GM23338 (cell line): ENCODE measurements at places on chromosomes 16 and 17.
A peak's percentile ranks its signal among the peaks of the same experiment; 100 is the strongest.

- no peak for DNase-seq
Measured at GRCh38 chr16:2208308-2208707, 2.4 kb downstream of the BRICD5 start.

DNA sequence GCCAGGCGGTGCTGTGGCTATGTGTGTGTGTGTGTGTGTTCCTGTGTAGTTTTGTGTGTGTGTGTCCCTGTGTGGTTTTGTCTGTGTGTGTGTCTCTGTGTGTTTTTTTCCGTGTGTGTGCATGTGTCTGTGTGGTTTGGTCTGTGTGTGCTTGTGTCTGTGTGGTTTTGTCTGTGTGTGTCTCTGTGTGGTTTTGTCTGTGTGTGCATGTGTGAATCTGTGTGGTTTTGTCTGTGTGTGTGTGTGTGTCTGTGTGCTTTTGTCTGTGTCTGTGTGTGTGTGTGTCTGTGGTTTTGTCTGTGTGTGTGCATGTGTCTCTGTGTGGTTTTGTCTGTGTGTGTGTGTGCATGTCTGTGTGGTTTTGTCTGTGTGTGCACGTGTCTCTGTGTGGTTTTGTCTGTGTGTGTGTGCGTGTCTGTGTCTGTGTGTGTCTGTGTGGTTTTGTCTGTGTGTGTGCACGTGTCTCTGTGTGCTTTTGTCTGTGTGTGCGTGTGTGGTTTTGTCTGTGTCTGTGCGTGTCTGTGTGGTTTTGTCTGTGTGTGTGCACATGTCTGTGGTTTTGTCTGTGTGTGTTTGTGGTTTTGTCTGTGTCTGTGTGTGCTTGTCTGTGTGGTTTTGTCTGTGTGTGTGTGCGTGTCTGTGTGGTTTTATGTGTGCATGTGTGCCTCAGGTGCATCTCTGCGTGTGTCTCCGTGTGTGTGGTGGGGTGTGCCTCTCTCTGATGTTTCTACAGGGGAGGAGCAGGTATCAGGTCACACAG lies 62.3 kb downstream of the ZDHHC7 start:
- DNase-seq = no peak

DNA sequence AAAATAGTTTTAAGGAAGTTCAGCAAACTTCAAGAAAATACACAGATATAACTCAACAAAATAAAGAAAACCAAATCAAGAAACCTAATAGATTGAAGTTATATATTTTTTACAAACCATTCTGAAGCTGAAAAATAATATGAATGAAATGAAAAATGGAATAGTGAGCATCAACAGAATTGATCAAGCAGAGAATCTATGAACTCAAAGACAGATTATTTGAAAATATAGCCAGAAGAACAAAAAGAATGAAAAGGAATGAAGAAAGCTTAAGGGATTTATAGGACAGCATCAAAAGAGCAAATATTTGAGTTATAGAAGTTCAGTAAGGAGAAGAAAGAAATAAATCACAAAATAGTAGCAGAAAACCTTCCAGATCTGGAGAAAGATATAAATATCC lies 37.8 kb downstream of the CDR2 start:
- DNase-seq = no peak

DNA sequence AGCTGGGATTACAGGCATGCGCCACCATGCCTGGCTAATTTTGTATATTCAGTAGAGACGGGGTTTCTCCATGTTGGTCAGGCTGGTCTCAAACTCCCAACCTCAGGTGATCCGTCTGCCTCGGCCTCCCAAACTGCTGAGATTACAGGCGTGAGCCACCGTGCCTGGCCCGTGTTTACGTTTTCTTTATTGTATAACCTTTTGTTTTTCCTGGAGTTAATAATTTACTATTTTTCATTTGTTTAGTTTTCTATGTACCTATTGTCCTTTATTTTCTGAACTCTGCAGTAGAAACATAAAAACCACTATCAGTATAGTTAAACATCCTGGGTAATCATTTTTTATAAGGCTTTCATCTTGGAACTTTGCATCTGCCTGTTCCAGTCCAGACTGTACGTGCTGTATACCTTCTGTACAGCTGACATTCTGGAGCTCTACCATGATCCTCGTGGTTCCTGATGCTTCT lies 73.6 kb downstream of the PPM1E start:
- no peak for DNase-seq

DNA sequence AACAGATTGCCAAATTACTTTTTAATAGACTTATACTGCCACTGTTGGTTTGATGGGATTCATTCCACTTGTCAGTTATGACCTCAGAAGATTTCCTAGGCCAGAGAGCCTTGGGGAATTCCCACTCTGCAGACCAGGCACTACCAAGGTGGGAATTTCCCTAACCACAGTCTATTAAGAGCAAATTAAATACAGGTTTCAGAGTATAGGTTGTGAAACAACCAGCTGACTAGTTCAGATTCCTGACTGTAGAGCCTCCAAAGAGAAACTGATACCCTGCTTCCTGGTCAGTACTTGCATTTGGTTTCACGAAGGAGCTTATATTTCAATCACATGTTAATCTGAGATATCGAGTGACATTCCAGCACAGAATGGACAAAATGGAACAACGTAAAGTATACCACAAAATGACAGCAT lies 186.5 kb downstream of the STX8 start:
- no peak for DNase-seq

- DNase-seq = peak; percentile 83
Measured at GRCh38 chr17:78174870-78175642, 6.7 kb downstream of the SYNGR2 start.

DNA sequence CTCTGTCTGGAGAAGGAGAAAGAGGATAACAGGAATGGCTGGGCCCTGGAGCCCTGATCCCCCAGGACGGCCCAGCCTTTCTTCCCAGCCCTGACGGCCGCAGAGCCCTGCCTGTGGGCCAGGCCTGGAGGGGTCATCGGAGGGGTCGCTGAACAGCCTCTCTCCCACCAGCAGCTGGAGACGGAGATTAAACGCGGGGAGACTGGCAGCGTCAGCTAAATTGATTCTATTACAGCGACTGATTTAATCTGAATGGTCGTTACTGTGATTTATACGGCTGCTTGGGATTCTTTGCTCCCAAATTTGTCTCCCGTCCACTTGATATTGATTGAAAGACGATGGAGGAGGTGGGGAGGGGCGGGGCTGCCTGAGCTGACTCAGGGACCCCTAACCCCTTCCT lies 7.1 kb upstream of the CDH15 start:
- no peak for DNase-seq
